AG09309 (cell line): ENCODE measurements at places on chromosomes 13 and 19.

DNA sequence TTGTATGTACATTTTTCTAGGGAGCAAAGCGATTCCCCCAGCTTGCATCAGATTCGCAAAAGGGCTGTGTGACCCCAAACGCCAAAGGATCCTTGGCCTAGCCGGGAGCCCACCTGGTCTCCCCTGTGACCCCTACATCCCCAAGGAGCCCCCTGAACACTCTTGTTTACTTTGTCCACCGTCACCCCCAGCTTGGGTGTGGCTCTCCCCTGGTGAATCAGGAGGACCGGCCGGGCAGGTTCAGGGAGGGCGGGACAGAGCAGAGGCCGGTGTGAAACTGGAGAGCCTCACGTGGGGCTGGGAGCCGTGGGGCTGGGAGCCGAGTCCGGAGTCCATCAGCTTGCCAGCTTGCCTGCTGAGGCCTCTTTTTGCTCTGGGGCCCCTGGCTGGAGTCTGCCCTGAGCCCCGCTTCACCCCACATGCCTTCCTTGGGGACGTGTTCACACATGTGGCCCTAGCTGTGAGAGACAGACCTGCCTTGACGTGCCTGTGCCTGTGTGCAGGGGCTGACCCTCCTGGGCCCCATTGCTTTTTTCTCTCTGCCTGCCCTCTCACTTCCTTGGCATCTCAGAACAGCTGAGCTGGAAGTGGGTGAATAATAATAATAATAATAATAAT, 2.0 kb downstream of the ITPKC start:
- no peak for DNase-seq

DNA sequence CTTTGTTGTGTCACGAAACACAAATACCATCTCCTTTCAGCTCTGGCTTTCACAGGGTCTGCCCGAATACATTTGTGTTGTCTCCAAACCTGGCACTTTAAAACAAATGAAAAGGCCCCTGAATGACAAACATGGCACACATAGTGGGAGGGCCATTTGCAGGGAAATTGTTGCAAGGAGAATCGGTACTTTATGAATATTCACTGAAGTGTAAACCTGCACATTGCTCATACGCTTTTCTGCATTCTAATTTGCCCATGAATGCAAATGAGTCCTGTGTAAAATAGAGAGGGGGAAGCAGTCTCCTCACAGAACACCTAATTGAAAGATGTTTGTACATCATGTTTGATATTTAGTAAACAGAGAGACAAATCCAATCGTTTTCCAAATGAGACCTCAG, 82.7 kb upstream of the PCDH8 start:
- DNase-seq: no peak

- no peak for DNase-seq
Measured at GRCh38 chr19:40247178-40247577, 20.7 kb upstream of the CCNP start.

DNA sequence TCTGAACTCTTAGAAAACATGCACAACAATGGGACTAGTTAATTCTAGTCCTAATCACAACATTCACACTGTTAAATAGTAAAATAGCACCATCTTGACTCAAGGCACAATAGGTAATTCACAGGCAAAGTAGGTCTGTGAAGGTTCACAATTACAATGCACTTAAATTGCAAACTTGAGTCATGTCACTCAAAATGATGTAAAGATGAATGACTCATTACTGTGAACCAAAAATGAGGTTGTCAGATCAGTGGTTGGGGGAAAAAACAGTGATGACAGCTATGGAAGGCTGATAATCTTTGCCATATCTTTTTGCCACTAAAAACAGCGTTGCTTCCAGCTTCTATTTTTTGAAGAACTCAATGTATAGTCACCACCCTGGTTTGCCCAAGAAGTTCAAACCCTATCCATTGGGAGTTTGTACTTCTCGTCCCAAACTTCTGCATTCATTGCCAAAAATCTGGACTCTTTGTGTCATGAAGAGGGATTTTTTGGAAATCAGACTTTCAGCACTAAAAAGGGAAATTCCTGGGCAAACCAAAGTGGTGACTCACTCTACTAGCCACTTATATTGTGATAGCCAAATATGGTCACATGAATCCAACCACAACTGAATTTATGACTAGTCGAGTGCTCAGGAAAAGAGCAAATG, 200.9 kb upstream of the TMTC4 start:
- peak; percentile 79 for DNase-seq

GRCh38 chr19:1087813-1088415, 7.3 kb downstream of the POLR2E start:
- no peak for DNase-seq

- no peak for DNase-seq
Measured at GRCh38 chr13:100529666-100530377, 58.8 kb downstream of the GGACT start.

- DNase-seq: peak; percentile 25
Measured at GRCh38 chr13:112761701-112762689, 72.2 kb downstream of the ATP11A start.

DNA sequence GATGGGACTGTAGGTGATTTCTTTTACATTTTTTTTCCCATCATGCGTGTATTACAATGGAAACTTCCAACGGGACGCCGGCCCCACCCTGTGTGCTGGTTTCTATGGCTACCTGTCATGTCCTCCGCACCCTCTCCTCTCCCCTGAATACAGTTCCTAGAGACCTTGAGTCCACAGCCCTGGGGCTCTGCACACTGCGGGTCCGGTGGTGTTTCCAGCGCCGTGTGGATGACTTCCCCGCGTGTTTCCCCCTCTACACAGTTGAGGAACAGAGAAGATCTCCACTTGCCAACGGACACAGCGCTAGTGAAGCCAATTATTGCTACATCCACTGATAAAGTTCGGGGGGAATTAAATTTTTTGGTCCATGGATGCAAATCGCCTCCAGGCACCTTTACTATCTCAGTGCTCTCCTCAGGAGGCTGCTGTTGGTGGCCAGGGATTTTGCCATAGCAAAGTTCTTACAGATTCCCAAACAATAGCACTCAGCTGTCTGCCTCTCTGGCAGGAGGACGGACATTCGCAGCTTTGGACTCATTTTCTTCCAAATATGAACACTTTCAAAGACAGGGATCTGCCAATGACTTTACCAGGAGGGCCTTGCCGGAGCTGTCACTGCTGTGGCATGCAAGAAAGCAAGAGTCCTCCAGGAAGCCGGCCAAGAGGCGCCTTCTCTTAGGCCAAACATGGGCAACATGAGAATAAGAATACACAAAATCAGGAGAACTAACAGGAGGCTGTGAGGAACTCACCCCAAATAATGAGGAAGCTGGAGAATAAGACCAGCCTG, 39.3 kb upstream of the GAS6 start:
- no peak for DNase-seq

DNA sequence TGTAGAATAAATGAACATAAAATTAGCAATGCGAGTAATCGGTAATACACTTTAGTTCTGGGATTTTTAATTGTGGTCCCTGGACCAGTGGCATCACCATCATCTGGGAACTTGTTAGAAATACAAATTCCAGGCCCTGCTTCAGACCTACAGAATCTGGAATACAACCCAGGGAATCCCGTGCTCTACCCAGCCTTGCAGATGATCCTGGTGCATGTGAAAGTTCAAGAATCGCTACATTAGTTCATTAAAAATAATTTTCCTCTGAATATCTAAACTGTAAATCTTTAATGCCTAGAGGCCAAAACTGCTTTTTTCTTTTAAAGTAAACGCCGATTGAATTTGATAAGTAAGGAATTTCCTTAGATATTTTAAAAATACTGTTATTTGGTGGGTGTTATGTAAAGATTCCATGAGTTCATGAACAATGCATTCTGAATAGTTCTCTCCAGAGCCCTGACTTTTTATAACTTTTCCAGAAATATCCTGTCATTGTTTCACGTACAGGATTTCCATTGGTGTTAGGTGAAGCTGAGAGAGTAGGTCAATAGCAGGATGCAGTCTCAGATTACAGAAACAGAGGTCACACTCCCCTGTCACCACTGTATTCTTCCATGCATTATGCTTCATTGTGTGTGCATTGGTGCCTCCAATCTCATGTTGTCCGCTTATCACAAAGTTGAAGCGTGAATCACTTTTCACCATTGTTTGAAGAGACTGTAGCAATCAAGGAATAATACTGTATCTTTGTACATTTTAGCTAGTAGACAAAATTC, 596.5 kb upstream of the KLF12 start:
- no peak for DNase-seq

GRCh38 chr19:40542202-40542859, 34.3 kb upstream of the SHKBP1 start:
- no peak for DNase-seq

DNA sequence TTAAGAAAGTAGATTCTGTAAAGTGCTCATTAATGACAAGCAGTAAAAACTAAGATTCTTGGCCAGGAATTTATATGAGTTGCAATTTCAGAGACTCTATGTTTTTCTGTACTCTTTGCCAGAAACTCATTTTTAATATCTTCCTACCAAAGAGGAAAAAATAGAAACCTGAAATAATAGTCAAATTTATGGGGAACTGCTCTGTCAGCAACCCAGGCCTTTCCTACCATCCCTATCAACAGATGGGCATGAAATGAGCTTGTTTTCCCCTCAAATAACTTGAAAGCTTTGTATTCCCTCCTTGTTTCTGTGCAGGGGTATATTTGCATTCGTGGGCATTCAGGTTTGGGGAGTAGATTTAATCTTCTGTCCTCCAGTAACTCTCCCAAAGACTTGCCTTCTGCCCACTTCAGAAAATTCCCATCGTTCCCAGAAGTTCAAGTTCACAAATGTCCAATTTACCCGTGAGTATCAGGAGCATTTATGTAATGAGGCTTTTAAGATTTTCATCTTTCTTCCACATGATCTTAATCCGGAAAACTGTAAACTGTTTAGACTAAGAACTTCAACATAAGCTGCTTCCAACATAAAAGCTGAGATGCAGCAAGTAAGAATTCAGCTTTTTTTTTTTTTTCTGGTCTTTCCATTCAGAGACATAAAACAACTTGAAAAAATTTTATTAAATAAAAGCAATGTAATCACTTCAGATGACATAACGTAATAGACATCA, 363.1 kb downstream of the EFNB2 start:
- no peak for DNase-seq

DNA sequence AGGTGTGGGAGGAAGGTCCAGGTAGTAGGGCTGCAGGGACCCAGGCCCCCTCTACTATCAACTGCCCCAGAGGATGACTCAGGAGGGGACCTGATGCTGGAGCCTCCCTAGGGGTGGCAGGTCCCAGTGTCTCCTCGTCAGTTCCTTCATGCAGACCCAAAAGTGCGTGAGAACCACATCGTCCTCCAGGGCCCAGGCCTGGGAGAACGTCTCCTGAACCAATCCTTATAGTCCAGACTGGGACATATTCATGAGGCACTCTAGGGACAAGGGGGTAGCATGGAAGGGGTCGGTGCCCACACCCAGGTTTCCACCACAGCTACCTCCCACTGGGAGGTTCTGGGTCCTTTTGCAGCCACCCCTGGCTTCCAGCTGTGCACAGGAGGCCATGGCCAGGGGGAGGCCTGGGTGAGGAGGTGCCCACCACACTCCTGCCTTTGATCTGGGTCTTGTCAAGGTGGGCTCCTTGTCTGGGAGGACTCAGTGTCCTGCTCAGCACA, 38.0 kb upstream of the TPM4 start:
- DNase-seq: no peak

GRCh38 chr19:33432446-33433170, 59.1 kb downstream of the CEBPG start:
- DNase-seq: no peak

DNA sequence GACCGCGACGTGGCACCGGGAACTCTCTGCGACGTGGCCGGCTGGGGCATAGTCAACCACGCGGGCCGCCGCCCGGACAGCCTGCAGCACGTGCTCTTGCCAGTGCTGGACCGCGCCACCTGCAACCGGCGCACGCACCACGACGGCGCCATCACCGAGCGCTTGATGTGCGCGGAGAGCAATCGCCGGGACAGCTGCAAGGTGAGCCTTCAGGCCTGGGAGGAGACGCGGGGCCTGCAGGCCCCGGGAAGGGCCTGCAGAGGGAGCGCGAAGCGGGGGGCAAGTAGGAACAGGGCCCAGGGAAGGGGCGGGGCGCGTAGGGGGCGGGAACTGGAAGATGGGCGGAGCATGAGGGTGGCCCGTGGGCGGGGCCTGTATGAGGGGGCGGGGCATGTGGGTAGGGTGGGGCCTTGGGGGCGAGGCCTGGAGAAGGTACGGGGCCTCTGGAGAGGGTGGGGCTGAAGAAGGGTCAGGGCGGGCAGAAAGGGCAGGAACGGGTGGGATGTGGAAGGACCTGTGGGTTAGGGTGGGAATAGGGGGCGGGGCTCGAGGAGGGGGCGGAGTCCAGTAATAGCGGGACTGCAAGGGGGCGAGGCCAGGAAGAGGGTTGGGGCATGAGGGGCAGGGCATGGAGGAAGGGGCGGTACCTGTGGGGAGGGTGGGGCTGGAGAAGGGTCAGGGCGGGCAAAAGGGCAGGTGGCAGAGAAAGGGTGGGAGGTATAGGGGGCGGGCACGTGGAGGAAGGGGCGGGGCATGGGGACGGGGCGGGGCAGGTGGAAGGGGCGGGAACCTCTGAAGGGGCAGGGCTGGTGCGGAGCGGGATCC, 2.5 kb downstream of the CFD start:
- no peak for DNase-seq

- DNase-seq: no peak
Measured at GRCh38 chr13:28251466-28251865, 113.1 kb downstream of the PAN3 start.

DNA sequence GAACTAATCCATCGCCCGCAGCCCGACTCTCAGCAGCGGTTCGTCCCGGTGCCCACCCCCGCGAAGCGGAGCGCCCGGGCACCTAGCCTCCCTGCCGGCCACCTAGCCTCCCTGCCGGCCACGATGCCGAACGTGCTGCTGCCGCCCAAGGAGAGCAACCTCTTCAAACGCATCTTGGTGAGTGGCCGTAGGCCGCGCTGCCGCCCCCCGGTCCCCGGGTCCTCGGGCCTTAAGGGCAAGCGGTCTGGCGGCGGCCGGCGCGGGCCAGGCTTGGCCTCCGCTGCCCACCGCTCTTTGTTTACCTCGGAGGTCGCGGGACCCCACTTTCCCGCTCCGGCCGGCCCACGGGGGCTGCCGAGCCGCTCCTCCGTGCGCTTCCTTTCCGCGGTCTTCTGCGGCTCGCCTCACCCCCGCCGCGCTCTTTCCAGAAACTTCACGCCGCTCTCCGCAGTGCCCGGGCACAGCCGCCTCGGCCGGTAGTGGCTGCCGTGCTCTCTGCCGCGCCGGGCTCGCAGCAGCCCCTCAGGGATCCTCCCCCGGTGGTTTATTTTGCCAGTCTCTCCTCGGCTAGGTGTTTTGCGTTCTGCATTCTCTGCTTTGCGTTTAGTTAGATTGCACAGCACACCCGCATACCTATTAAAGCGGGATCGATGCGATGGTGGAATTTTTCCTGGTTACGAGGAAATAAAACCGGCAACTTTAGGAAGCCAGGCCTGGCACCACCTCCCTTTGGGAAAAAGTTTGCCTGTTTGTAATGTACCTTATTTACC, 524 bp downstream of the NAA16 start:
- DNase-seq: no peak

DNA sequence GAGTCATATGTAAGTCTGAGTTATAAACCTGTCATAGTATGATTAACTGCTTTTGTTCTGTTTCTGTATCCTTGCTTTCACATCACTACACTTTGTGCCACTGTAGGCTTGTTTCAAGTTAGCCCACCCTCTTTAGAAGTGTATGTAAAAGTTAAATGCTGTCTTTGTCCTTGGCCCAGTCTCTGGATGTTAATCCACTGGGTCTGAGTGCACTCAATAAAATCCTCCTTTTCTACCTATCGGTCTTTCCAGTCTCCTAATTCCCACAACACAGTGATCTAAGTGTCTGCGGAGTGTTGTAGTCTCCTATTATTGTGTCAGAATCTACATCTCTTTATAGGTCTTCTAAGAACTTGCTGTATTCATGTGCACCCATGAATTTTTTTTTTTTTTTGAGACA, 14.1 kb downstream of the ZNF429 start:
- DNase-seq: no peak

GRCh38 chr13:25067064-25067463, 28.9 kb upstream of the PABPC3 start:
- no peak for DNase-seq
